WTC11 (cell line): ENCODE measurements at places on chromosomes 6 and 20. TPM values are rescaled to one million over a fixed set of nuclear protein-coding genes. Genes with fewer than 3 reads are reported as not detected.

DNA sequence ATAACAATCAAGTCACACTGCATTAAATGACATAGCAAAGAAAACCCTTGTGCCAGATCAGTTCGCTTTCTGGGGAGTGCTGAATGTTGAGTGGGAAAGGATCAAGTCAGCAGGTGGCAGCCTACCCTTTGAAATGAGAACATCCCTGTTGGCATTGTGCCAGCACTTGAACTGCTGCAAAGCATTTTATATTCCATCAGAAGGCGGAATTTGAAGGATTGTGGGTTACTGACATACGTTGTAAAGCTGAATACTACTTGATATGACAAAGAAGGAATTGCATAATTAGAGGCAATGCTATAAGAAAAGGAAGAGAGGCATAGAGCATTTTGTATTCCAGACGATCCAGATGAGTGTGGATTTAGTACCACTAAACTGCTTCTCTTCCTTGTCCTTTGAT is 26.5 kb downstream of the BCKDHB start:
- no peak overlapping the region for H3K4me3 ChIP-seq
- H3K27ac ChIP-seq, result no peak overlapping the region
- no peaks in the 10 kb centered on the region for H3K27me3 ChIP-seq

The CFB gene
- 1.4 to 2.7 TPM (median 1.4 TPM) in 3 replicates for total RNA-seq

DNA sequence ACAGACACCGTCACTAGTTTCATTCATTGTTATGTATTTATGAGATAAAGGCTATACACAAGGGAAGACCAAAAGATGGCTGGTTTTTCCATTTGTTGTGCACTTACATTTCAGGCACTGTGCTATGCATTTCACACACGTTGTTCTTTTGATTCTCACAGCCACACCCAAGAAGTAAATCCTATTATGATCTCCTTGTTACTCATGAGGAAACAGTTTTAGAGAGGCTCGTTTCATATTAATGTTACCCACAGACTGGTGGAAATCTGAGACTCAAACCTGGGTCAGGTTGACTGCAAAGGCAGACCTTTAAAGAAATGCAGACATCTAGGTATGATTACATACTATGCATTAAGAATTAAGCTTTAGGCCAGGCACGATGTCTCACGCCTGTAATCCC is 34.9 kb downstream of the SHLD1 start:
- DNase-seq, result no peak
- no peak overlapping the region for H3K4me3 ChIP-seq
- no peak overlapping the region for H3K27ac ChIP-seq
- peaks cover 13% of the 10 kb centered on the region for H3K4me1 ChIP-seq
- no peaks in the 10 kb centered on the region for H3K36me3 ChIP-seq
- H3K27me3 ChIP-seq, result no peaks in the 10 kb centered on the region

The TRIM38 gene
- 1.0 to 1.6 TPM (median 1.1 TPM) in 3 replicates for total RNA-seq

- 0 out of 2 replicates have a peak overlapping the region, but pooled peaks have one; percentile 1 for H3K27ac ChIP-seq
- H3K4me3 ChIP-seq, result no peak overlapping the region
Measured at GRCh38 chr20:56817780-56818675, 188.9 kb downstream of the TFAP2C start.

The SIRPB1 gene
- 0.11 TPM in 1 of 3 replicates, not detected in the others for total RNA-seq

DNA sequence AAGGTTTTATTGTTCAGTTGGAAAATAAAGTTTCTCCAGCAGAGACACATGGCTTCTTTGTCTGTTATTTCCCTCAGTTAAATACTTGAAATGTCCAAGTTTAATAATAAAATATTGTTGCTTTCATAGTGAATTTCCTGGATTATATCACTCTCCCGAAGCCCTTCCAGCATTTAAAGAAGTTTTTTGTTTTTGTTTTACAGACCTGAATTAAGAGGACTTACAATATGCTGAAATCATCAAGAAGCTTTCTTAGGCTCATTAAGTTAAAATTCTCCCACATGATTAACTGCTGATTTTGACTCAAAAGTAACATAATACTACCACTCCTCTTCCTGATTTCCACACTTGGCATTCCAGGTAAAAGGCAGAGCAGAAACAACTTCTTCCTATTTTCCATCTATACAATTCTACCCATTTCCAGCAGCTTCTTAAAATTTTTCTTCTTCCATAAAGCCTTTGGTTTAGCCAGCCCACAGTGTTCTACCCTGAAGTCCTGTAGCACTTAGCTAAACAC is 35.8 kb downstream of the PDSS2 start:
- H3K4me3 ChIP-seq, result no peak overlapping the region
- peaks cover 15% of the 10 kb centered on the region for H3K4me1 ChIP-seq
- no peak for DNase-seq
- peaks cover 38% of the 10 kb centered on the region for H3K36me3 ChIP-seq
- no peaks in the 10 kb centered on the region for H3K27me3 ChIP-seq
